Activated CD8-positive, alpha-beta T cell treated with anti-CD3 and anti-CD28 coated beads for 36 hours (primary cell): ENCODE measurements at places on chromosomes 1 and 21. TPM values are rescaled to one million over a fixed set of nuclear protein-coding genes. Genes with fewer than 3 reads are reported as not detected.

F11R gene
- total RNA-seq, result 19.0 TPM

BCL2L15 gene
- total RNA-seq, result 0.40 TPM

ADCY10 gene
- total RNA-seq, result not detected

FCGR3B gene
- total RNA-seq, result not detected

SPATA17 gene
- total RNA-seq, result not detected

CLCNKB gene
- total RNA-seq, result not detected

TP53BP2 gene
- total RNA-seq, result 28.3 TPM

S100A9 gene
- total RNA-seq, result not detected

SPRR1B gene
- total RNA-seq, result not detected

FGR gene
- 0.56 TPM for total RNA-seq

S100A16 gene
- not detected for total RNA-seq

VCAM1 gene
- total RNA-seq, result 0.83 TPM

NBPF26 gene
- total RNA-seq, result 20.7 TPM

SERPINC1 gene
- not detected for total RNA-seq

REG4 gene
- 9.7 TPM for total RNA-seq

OLIG2 gene
- total RNA-seq, result not detected

RAB3B gene
- total RNA-seq, result 0.11 TPM

TNFAIP8L2 gene
- total RNA-seq, result 17.5 TPM

COL16A1 gene
- total RNA-seq, result not detected

ASH1L gene
- total RNA-seq, result 30.3 TPM

COA7 gene
- 17.6 TPM for total RNA-seq

AJAP1 gene
- 0.78 TPM for total RNA-seq

HAO2 gene
- not detected for total RNA-seq

SPRR3 gene
- not detected for total RNA-seq

C1orf226 gene
- total RNA-seq, result 0.20 TPM

CNIH3 gene
- 2.1 TPM for total RNA-seq

ABL2 gene
- 8.4 TPM for total RNA-seq

TDRD5 gene
- total RNA-seq, result not detected

CSRP1 gene
- total RNA-seq, result 55.3 TPM

GJA9 gene
- total RNA-seq, result not detected

ABCG1 gene
- 12.7 TPM for total RNA-seq

UBIAD1 gene
- 24.0 TPM for total RNA-seq

SELENBP1 gene
- total RNA-seq, result not detected

GFI1 gene
- 55.3 TPM for total RNA-seq

OR6K3 gene
- total RNA-seq, result not detected

CYB561D1 gene
- 7.0 TPM for total RNA-seq

INAVA gene
- not detected for total RNA-seq

MR1 gene
- total RNA-seq, result 16.7 TPM

MLLT11 gene
- 4.8 TPM for total RNA-seq

PBX1 gene
- not detected for total RNA-seq

SEC16B gene
- not detected for total RNA-seq

UBR4 gene
- 133 TPM for total RNA-seq

LCE1D gene
- total RNA-seq, result not detected

COL6A2 gene
- total RNA-seq, result 25.0 TPM

IFI44L gene
- total RNA-seq, result 22.4 TPM

C1orf159 gene
- total RNA-seq, result 20.3 TPM

MTHFR gene
- 9.6 TPM for total RNA-seq

DYRK3 gene
- total RNA-seq, result 4.7 TPM

GSTM2 gene
- total RNA-seq, result 16.2 TPM

SMIM11 gene
- 7.5 TPM for total RNA-seq
